ENCODE measurements at places on chromosomes 3 and 15.
A peak's percentile ranks its signal among the peaks of the same experiment; 100 is the strongest.

- H3K27me3 ChIP-seq = no peaks in the 10 kb centered on the region
- no peaks in the 10 kb centered on the region for H3K4me1 ChIP-seq
- H3K4me3 ChIP-seq = no peak overlapping the region
These were observed 288.7 kb downstream of the EPHB1 start for GRCh38 chr3:135083756-135084155.

- H3K4me1 ChIP-seq = no peaks in the 10 kb centered on the region
- H3K27ac ChIP-seq = peak within 1 kb of the TSS; percentile 90
- peak; percentile 66 for DNase-seq
- peak within 1 kb of the TSS; percentile 73 for H3K4me3 ChIP-seq
- H3K27me3 ChIP-seq = no peaks in the 10 kb centered on the region
These were observed at the start of gene NLGN1 for GRCh38 chr3:173397161-173398110. Gene NLGN1 (plus strand): TSS chr3:173397744.

DNA sequence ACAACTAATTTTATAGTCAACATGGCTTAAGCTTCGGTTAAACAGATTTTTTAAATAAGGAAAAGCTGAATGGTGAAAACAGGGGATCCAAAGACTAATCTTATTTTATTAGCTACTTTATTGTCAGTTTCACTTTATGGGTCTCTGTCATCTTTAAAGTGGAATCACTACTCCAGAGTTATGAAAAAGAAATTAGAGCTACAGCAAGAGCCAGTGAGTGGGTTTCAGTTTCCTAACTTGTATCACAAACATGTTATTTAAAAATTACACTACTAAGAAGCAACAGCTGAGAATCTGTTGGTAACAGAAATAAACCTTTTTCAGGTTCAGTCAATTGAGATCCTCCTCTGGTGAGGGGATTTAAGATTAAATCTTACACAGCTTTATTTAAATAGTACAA is 10.0 kb downstream of the PHC3 start:
- H3K27me3 ChIP-seq = no peaks in the 10 kb centered on the region
- no peak for DNase-seq
- H3K4me3 ChIP-seq = no peak overlapping the region
- no peaks in the 10 kb centered on the region for H3K36me3 ChIP-seq
- H3K27ac ChIP-seq = no peak overlapping the region

DNA sequence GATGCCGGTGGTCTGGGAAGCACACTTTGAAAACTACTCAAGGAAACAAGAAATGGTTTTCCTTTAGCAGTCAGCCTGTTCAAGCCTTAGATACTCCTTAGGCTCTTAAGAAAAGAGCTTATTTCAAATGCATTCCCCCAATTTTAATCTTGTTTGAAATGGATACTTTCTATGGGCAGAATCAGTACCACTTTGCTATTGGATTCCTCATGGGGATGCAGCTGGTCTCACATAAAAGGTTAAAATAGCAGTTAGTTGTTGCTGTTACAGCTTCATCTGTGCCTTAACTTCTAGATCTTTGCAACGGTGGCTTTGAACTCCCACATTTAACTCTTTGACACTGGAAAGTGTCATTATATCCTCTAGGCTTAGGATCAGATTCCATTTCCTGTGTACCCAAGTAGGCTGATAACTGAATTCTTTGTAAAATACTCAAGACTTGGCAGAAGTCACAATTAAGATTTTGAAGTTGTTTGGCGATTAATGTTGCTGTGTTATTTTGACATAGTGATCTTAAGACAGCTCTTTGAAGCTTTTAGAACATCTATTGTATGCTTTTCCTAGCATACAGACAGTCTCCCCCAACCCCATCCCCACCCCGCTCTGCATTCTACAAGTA is 2.2 kb downstream of the THBS1 start:
- H3K36me3 ChIP-seq = no peaks in the 10 kb centered on the region
- peak overlapping the region; percentile 50 for H3K4me3 ChIP-seq
- no peak overlapping the region for H3K27ac ChIP-seq
- no peak for DNase-seq
- H3K4me1 ChIP-seq = no peaks in the 10 kb centered on the region

DNA sequence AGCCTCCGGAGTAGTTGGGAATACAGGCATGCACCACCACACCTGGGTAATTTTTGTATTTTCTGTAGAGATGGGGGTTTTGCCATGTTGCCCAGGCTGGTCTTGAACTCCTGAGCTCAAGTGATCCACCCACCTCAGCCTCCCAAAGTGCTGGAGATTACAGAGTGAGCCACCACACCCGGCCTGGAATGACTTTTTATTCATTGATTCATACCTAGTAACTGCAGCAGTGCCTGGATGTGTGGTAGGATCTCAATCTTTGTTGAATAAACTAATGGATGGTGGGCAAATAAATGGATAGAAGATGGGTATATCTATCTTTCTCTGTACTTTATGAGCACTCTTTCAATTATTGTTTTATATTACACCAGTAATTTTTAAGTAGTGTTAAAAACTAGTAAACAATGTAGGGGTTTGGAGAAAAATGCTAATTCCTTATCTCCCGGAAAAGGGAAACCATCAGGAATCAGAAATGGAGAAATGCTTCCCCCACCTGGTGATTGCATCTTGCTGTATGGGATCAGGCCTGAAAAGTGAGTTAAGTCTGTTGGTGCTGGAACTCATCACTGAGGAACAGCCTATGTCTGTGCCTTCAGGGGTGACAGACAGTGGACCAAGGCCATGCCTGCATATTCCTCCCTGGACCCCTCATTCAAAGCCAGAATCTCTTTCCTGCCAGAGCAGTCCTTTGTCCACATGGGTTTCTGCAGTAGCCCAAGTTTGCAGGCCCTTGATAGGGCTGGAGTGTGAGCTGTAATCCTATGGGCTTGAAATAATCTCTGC is 161.0 kb upstream of the CTDSPL start:
- H3K27ac ChIP-seq = no peak overlapping the region
- peaks cover 4% of the 10 kb centered on the region for H3K27me3 ChIP-seq
- H3K4me3 ChIP-seq = no peak overlapping the region
- no peaks in the 10 kb centered on the region for H3K4me1 ChIP-seq
- H3K36me3 ChIP-seq = no peaks in the 10 kb centered on the region
- no peak for DNase-seq

- no peak for DNase-seq
- H3K27me3 ChIP-seq = no peaks in the 10 kb centered on the region
- H3K4me3 ChIP-seq = no peak overlapping the region
- no peaks in the 10 kb centered on the region for H3K36me3 ChIP-seq
- H3K27ac ChIP-seq = no peak overlapping the region
These were observed 31.6 kb downstream of the SAXO2 start for GRCh38 chr15:82294061-82294690.

GRCh38 chr3:34881026-34881425 is 758.3 kb upstream of the ARPP21 start:
- no peaks in the 10 kb centered on the region for H3K36me3 ChIP-seq
- DNase-seq = no peak
- no peak overlapping the region for H3K4me3 ChIP-seq
- H3K27me3 ChIP-seq = no peaks in the 10 kb centered on the region

DNA sequence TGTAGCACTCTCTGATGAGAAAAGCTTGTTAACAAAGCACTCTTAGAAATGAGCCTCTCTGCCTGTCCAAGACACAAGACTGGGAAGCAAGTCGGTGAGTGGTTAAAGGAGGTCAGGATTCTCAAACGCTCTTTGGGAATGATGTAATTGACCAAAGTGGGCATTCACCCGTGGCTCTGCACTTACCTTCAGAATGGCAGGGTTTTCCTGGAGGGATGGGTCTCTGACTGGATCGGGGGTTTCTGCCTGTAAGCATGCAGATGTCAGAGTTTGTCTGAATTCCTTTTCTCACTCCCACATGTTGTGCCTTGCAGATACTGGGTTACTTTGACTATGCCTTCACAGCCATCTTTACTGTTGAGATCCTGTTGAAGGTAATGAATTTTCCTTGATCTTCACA is 106.3 kb downstream of the CHDH start:
- H3K4me1 ChIP-seq = no peaks in the 10 kb centered on the region
- no peak for DNase-seq
- no peak overlapping the region for H3K4me3 ChIP-seq
- no peak overlapping the region for H3K27ac ChIP-seq
- no peaks in the 10 kb centered on the region for H3K27me3 ChIP-seq
- H3K36me3 ChIP-seq = no peaks in the 10 kb centered on the region

GRCh38 chr3:11185144-11185543 is 30.9 kb downstream of the HRH1 start:
- no peak for DNase-seq
- H3K4me1 ChIP-seq = no peaks in the 10 kb centered on the region
- no peak overlapping the region for H3K27ac ChIP-seq
- H3K36me3 ChIP-seq = no peaks in the 10 kb centered on the region

DNA sequence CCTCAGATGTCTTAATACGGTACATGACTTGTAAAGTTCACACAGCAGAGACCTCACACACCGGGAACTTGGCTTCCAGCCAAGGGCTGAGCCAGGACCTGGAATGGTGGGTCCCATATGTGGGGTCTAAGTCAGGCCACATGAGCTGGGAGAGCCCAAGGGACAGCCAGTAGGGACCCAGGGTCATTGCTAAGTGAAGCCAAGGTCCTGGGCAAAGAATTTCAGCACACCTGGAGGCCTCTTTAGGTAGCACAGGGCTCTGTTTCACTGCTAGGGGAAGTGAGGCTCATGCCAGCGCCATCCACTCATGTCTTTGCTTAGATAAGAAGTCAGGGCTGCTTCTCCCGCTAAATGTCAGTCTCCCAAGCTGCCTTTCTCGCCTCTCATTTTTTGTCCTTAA is 116.6 kb upstream of the TLE3 start:
- H3K27me3 ChIP-seq = no peaks in the 10 kb centered on the region
- H3K36me3 ChIP-seq = no peaks in the 10 kb centered on the region
- no peak overlapping the region for H3K4me3 ChIP-seq
- H3K27ac ChIP-seq = no peak overlapping the region
- H3K4me1 ChIP-seq = no peaks in the 10 kb centered on the region

DNA sequence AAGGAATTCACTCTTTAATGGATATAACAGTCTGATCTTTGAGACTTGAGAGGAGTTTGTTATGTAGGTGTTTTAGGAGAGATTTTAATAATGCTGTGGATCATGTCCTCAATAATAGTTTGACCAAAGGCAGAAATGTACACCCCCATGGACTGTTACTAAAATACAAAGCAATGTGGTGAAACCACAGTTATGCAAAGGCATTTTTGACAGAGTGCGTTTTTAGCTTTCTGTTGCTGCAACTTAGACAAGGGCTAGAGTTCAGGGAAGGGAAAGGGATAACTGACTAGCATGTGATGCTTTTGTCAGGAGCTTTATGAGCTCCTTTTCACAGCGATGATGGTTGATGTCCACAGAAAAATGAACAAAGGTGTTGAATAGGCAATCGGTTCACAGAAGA is 3.6 kb upstream of the STARD5 start:
- no peaks in the 10 kb centered on the region for H3K36me3 ChIP-seq
- no peak overlapping the region for H3K27ac ChIP-seq
- H3K4me3 ChIP-seq = no peak overlapping the region
- no peaks in the 10 kb centered on the region for H3K27me3 ChIP-seq

DNA sequence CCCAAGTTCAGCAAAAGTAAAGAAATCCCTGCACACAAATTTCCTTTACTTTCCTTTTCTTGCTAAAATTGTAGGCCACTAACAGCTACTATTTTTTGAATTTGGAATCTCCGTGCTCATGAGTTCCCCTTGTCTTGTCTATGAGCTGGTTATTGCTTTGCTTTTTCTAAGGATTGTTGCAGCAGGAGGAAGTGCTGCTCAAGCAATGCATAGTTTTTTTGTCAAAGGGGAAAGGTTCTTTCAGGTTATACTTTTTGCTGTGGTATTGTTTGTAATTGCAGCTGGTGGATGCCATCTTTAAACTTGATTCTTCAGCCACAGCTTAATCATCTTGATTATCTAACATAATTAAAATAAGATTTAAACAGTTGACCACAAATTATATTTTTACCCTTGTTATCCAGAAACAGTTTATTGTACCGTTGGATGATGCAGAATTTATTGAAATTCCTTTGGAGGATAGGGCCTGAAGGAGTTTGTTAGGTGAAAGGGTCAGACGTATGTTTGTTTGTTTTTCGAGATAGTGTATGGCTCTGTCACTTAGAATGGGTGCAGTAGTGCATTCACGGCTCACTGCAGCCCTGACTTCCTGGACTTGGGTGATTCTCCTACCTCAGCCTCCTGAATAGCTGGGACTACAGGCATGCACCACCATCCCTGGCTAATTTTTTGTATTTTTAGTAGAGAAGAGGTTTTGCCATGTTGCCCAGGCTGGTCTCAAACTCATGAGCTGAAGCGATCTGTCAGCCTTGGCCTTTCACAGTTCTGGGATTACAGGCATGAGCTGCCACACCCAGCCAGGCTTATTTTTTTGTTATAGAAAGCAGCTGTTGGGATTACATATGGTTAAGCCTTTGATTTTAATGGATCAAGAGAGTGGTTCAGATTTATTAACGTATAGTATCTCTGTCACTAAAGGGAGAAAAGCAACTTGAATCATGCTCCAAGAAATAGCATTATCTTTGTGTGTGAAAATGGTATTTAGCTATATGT is 11.7 kb downstream of the MGA start:
- no peaks in the 10 kb centered on the region for H3K27me3 ChIP-seq
- H3K36me3 ChIP-seq = no peaks in the 10 kb centered on the region
- no peaks in the 10 kb centered on the region for H3K4me1 ChIP-seq

DNA sequence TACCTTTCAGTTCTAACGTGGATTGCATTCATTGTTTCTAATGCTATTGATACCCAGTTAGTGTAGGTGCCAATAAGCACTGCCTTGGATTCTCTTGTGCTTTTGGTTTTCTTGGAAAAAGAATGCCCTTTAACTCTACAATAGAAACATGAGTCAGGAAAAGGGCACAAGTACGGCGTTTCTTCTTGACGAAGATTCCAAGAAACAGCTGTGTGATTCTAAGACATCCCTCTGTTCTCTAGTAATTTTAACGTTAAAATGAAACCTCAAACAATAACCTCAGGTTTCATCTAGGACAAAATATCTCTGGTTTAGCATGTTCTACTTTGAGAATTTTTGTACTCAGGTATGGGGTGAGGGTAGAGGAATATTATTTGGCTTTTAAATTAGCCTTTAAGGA is 540.5 kb upstream of the ATP11B start:
- no peak overlapping the region for H3K4me3 ChIP-seq
- H3K4me1 ChIP-seq = no peaks in the 10 kb centered on the region
- no peak overlapping the region for H3K27ac ChIP-seq
- H3K27me3 ChIP-seq = no peaks in the 10 kb centered on the region

DNA sequence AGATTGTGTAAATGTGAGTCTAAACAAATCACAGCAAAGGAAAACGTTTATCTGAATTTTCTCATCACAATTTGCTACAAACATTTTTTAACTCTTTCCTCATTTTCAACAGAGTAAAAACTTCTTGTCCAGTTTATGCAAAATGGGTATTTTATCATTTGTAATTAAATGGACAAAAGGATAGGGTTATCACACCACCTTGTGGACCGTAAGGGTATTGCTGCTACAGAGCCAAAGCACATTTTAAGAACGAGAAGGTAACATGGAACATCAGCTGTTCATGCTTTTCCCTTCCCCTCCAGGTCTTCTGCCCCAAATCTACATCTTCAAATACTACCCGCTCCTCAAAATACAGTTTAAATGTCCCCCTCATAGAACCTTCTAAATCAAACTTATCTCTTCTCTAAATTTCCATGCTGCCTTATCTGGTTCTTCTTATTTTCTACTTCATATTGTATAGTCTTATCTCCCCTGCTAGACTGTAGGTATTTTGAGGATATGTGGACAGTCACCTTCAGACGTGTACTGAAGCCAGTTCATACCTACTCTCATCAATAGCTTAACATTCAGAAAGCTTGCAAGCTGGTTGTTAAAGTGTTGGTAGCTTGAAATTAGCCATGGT is 12.8 kb upstream of the SETMAR start:
- DNase-seq = no peak
- H3K4me1 ChIP-seq = no peaks in the 10 kb centered on the region
- no peak overlapping the region for H3K4me3 ChIP-seq
- H3K27ac ChIP-seq = no peak overlapping the region

GRCh38 chr3:12953201-12953995 is 112.0 kb upstream of the RPL32 start:
- H3K4me1 ChIP-seq = peaks cover 17% of the 10 kb centered on the region
- no peaks in the 10 kb centered on the region for H3K27me3 ChIP-seq
- no peak overlapping the region for H3K4me3 ChIP-seq
- no peak overlapping the region for H3K27ac ChIP-seq
- H3K36me3 ChIP-seq = no peaks in the 10 kb centered on the region

All from prostate gland (tissue), 2 donors.